ENCODE measurements at places on chromosomes 2 and 18.

GRCh38 chr2:43135583-43135982 lies 90.8 kb downstream of the ZFP36L2 start:
- no peak for DNase-seq

- no peak for DNase-seq
These were observed 58.7 kb downstream of the AFTPH start for GRCh38 chr2:64582774-64583340.

- no peak for DNase-seq
These were observed 12.7 kb downstream of the COL3A1 start for GRCh38 chr2:188986839-188987238.

DNA sequence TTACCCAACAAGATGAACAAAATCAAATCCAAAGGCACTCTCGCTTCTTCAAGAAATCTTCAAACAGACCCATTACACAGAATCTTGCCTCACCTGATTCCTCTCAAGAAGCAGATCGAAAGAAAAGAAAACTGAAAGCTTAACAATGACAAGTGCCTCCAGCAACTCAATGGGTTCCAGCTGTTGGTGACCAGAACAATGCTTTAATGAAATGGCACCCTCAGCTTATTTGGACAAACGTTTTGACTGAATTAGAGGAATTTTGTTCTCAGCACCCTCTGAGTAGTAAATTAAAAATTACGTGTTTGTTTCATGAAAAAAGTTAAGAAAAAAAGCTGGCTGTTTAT lies 211.0 kb downstream of the ZNF521 start:
- no peak for DNase-seq

GRCh38 chr2:237670641-237671040 lies 43.3 kb downstream of the LRRFIP1 start:
- DNase-seq: no peak

- no peak for DNase-seq
These were observed 285.7 kb upstream of the POU3F3 start for GRCh38 chr2:104568247-104568646.

DNA sequence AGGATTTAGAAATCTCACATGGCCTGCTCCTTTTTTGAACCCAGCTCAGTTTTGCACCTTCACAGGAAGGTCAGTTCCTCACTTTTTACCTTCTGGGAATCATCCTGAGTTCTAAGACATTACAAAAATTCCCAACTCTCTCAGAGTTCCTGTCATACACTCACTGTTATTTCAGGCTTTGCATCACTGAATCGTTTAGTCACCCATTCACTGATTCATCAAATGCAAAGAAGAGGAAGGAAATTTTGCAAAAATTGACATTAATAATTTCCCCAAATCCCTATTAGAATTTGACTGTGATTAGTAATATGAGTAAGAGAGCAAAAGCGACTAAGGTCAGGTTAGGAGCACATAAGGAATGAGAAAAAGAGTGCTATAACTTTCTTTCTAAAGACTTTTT lies 197.5 kb downstream of the PDE1A start:
- no peak for DNase-seq

GRCh38 chr2:234980451-234981187 lies 28.8 kb downstream of the SH3BP4 start:
- no peak for DNase-seq

- DNase-seq: no peak
These were observed 1516.1 kb downstream of the RPIA start for GRCh38 chr2:90207454-90208058.

GRCh38 chr18:35511833-35512232 lies 14.1 kb upstream of the INO80C start:
- DNase-seq: no peak

- no peak for DNase-seq
These were observed 135.3 kb downstream of the INSIG2 start for GRCh38 chr2:118223511-118223991.

DNA sequence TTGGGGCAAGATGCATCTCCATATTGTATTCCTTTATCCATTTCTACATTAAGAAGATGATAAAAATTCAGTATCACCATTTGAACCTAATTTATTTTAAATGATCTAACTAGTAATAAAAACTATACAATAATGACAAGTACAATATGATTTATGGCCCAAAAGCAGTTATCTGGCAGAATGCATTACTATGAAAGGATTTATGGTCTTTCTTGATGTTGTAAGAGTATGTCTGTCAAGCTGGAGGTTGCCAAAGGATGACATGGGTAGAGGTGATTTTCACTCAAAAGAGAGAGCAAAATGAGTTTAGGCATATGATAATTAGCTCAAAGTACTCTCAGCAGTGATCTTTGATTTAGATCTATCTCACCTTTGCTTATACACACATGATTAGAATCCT lies 54.2 kb upstream of the MAP2 start:
- DNase-seq: no peak

DNA sequence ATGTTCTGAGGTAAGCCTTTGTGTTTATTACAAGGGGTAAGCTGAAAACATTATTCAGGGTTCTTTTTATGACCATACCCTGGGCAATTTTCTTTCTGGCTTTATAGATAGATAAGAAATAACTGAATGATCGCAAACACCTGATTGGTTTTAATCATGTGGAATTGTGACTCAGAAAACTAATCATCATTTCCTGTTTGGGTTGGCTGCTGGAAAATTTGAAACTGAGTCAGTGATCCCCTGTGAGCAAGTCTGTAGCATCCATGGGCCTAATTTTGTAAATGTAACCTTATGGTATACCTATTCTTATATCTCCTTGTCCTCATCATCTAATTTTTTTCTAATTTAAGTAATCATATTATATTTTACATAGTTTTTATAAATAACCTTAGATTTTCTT lies 34.3 kb downstream of the CCDC68 start:
- no peak for DNase-seq

GRCh38 chr2:216715402-216715974 lies 20.1 kb upstream of the IGFBP5 start:
- DNase-seq: no peak

DNA sequence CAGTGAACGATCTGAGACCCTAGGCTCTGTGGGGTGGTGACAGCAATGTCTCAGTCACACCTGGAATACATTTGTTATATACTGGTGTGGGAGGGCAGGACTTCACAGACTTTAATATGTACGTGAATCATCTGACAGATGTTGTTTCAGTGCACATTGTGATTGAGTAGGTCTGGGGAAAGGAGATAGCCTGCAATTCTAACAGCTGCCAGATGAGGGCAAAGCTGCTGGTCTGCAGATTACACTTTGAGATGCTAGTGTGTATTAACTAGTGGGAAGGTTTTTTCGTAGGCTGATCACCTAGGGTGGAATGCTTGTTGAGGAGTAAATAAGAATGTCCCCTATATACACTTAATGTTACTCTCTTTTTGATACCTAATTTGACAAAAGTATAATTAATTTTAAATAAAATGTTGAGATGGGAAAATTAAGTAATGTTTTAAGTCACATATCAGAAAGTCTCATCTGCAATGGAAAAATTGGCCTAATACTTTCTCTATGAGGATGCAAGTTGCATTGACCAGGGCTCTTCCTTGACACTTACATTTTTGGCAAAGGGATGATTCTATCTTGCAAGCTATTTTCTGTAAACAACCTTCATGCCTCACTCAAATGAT lies 496.9 kb upstream of the HNMT start:
- no peak for DNase-seq

GRCh38 chr2:149857344-149857743 lies 269.8 kb upstream of the MMADHC start:
- DNase-seq: no peak

- no peak for DNase-seq
These were observed 8.4 kb upstream of the TMEM185B start for GRCh38 chr2:120231564-120231973.

Measured in stimulated activated CD8-positive, alpha-beta memory T cell treated with anti-CD3 and anti-CD28 coated beads, Interleukin-4, amount 100 ng/mL, for 1 hour (primary cell).